Stimulated activated CD8-positive, alpha-beta memory T cell treated with anti-CD3 and anti-CD28 coated beads, Interleukin-2, amount 100 ng/mL, for 48 hours (primary cell): ENCODE measurements at places on chromosomes 6 and 20.

DNA sequence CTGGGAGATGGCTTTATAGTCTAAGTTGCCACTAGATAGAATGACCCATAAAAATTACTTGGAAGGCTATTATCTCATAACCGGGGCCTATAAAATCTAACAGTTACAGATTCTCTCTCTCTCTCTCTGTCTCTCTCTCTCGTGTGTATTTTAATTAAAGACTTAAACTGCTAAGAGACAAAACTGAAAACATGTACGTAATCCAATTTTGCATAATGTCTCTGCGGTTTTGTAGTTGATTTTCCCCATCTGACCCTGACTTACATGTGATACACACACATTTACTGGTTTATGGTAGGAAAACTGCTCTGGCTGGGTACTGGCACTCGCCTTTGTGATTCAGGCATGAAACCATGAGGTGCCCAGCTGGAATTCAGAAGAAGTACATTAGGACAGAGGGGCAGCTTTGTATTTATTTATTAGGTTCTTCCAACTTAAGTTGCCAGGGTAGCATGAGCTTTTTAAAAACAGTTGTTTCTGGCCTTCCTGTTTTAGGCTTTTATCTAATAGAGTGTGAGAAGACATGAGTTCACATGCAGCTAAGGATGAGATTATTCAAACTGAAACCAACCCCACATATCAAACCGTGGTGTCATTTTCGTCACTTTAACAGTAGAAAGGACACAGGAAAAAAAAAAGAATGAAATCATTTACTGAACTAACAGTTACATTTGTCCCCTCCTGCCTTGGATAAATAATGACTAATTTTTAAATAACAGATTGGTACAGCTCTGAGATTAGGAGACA, 182.5 kb downstream of the GMPR start:
- no peak for DNase-seq

- DNase-seq = no peak
These were observed 96.7 kb upstream of the LAMP5 start for GRCh38 chr20:9417665-9418064.

- DNase-seq = no peak
These were observed 142.7 kb downstream of the ARID1B start for GRCh38 chr6:156919814-156920369.

DNA sequence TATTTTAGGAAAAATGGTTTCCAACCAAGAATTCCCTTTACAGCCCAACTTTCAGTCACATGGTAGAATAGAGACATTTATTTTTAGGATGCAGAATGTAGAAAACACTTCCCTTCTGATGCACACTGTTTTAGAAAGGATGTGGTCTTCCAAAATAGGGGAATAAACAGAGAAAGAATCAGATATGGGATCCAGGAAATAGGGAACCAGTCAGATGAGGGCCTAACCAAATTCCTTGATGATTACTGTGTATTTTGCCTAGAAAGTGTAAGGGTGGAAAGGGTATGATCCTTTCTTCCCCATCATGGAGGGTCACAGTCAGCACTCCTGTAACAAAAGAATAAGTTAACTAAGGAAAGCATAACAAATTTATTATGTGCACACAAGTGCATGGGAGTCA, 27.4 kb downstream of the SLX4IP start:
- no peak for DNase-seq
